ENCODE measurements at places on chromosomes 1 and 21.

DNA sequence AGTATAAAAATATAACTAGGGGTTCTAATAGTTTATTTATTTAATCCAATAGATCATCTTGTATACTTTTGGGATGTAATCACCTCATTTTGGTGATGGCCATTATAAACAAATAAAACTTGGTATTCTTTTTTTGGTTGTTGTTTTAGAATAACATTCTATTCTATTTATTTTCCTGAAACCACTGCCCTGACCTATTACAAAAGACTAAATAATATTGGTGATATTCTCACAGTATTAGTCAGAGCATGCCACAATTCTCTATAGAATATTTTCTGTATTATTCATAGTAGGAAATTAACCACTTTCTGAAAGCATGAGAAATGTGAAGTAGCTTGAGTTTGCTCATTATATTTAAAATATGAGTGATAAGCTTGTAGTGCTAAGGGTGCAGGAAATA is 54.1 kb upstream of the LRRC7 start:
- no peak for DNase-seq

DNA sequence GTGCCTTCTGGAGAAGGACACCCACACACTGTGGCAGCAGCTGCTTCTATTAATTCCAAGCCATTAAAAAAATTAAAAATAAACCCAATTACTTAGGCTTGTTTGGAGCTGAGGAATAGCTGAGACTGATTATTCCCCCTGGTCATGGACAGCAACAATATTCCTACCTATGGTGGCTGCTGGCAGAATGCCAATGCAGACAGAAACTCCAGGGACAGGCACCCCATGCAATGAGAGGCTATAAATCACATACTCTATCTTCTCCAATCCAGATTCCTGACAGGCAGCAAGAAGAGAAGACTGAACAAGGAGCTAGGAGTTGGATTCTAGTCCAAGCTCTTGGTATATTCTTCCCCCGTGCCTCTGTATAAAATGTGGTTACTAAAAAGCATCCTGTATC is 275.4 kb upstream of the BEND5 start:
- no peak for DNase-seq

DNA sequence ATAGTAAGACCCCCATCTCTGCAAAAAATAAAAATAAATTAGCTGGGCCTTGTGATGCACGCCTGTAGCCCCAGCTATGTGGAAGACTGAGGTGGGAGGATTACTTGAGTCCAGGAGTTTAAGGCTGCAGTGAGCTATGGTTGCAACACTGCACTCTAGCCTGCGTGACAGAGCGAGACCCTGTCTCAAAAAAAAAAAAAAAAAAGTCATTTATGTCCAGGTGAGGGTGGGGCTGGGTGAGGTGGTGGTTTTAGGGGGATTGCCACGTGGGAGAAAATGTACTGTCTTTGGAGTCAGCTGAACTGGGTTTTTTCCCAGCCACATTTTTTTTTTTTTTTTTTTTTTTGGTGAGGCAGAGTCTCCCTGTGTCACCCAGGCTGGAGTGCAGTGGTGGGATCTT is 6.7 kb downstream of the PIK3CD start:
- no peak for DNase-seq

DNA sequence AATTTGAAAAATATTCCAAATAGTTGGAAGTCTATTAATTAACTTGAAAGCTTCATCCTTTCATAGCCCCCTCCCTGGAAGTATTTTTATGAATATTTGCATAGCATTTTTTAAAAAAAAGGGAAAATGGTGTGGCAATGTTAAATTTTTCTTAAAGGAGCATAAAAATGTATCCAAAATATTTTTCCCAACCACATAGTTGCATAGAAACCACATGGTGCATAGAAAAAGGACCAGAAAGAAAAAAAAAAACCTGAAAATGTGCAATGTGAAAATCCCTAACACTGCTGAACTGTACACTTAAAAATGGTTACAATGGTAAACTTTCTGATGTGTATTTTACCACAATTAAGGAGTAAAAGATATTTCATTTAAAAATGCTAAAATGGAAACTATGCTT is 8.0 kb downstream of the C1orf167 start:
- DNase-seq = no peak

DNA sequence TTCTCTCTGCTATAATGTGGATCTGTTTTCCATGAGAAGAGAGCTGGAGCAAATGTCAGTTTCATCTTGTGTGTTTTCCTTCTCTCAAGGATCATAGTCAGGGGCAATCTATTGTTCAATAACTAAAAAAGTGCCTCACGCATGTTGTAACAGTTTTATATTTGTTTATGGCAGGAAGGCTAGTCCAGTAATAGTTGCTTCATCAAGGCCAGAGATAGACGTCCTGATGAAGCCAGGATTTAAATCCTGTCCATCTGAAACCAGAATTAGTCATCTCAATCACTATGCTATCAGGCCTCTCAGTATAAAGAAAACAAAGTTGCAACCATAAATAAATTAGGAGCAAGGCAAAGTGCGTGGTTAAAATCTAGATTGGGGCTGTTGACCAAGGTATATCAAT is 30.2 kb upstream of the DUSP10 start:
- DNase-seq = no peak

GRCh38 chr1:29397981-29398380 is 161.7 kb downstream of the PTPRU start:
- DNase-seq = no peak

DNA sequence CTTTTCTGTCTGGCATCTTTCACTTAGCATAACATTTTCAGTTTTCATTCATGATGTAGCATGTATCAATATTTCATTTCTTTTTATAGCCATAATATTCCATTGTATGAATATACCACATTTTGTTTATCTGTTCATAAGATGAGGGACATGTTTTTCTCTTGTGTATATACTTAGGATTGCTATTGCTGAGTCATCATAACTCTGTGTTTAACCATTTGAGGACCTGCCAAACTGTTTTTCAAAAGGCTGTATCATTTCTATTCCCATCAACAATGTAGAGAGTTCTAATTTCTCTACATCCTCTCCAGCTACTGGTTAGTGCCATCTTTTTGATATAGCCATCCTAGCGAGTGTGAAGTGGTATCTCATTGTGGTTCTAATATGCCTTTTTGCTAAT is 26.2 kb downstream of the MPZL1 start:
- no peak for DNase-seq

- DNase-seq = no peak
Observed at GRCh38 chr1:50048791-50049190, 25.0 kb upstream of the AGBL4 start.

DNA sequence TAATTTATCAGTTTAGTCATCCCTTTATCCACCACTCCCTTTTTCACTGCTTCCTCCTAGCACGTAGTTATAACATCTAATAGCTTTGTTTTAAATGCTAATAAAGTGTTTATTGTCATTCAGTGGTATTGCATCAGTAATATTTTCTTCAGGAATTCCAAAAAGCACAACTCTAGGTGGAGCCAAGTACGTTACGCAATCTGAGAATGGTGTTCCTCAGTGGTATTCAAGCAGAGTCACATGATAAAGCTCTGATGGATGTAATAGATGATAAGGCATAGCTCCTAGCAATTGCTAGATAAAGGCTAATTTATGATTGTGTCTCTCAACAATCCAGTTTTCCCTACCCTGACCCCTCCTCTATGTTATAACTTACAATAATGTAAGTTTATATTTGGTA is 494.6 kb upstream of the ADGRL4 start:
- DNase-seq = no peak

GRCh38 chr21:37571442-37571841 is 204.9 kb downstream of the DYRK1A start:
- no peak for DNase-seq

- peak; percentile 14 for DNase-seq
Observed at GRCh38 chr1:243849421-243850201, 432 bp downstream of the AKT3 start.

GRCh38 chr1:84836145-84836544 is 56.9 kb downstream of the LPAR3 start:
- no peak for DNase-seq

DNA sequence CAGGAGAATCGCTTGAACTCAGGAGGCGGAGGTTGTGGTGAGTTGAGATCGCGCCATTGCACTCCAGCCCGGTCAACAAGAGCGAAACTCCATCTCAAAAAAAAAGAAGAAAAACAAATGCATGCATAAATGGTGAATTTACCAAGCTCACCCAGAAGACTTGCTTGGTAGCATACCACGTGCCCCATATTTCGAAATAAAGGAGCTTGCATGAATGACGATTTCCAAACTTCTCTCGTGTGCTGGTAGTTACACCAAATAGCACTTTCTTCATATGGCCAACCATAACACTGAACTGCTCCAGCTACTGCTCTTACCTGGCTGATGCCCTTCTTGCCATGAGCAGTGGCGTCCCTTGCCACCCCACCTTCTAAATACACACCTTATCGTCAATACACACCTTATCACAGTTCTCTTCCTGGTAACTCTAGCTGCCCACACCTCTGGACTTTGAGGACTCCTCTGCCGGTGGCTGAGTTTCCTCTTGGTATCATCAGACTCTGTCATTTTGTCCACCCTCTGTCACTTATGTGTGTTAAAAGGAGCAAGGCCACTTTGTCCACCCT is 2.8 kb downstream of the DOP1B start:
- DNase-seq = no peak

GRCh38 chr1:31335007-31335406 is 37.9 kb downstream of the FABP3 start:
- peak; percentile 18 for DNase-seq

DNA sequence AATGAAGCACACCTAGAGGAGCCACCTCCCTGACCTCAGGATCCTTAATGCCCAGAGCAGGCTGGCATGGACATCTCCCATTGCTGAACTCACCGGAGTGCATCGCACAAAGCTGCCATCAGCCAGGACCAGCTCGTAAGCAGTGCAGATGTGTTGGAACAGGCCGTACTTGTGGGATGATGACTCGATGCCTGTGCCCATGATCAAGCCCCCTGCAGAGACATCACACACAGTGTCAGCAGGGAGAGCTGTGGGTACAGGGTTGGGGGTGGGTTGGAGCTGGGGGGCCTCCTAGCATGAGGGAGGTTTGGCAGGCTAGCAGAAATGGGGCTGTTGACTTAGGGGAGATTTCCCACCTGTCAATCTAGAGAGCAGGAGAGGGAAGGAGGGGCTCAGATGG is 12.0 kb downstream of the DHCR24 start:
- no peak for DNase-seq

GRCh38 chr1:12208271-12208670 is 21.6 kb upstream of the VPS13D start:
- no peak for DNase-seq

DNA sequence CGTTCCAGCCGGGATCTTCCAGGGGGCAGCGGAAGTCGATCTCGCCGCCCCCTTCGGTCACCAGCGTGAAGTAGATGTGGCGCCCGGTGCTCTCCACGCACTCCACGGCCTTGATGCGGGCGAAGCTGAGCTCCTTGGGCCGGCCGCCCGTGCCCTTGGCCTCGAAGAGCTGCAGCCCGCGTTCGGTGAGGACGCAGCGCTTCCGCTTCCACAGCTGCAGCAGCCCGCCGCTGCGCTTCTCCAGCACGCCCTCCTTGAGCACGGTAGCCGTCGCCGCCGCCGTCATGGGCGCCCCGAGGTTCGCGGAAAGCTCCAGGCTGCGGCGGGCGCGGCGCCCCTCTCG is 516 bp downstream of the PHLDA3 start:
- no peak for DNase-seq

- no peak for DNase-seq
Observed at GRCh38 chr1:40059960-40060750, 19.6 kb downstream of the CAP1 start.

- DNase-seq = peak; percentile 36
Observed at GRCh38 chr21:14531757-14532316, 14.3 kb downstream of the SAMSN1 start.

- no peak for DNase-seq
Observed at GRCh38 chr1:18144916-18145647, 37.5 kb downstream of the IGSF21 start.

DNA sequence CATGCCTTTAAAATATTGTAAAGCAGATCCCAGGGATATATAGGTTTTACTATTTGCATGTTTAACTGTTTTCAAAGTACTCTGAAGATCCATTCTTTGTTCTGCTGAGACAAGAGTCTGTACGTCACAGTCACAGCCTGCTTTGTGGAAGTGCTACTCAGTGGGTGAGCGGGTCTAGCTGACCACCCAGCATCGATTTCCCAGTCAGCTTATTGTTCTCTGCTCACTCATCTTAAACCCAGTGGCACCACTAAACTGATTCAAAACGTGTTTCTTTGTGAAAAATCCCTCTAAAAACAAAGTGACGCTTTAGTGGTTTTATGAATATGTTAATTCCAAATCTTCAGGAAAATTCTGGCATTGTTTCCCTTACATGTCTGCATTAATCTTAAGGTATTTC is 12.4 kb downstream of the PLPP3 start:
- DNase-seq = no peak

- no peak for DNase-seq
Observed at GRCh38 chr1:58855274-58856165, 71.7 kb upstream of the JUN start.

- DNase-seq = no peak
Observed at GRCh38 chr1:65036570-65037051, 70.3 kb upstream of the JAK1 start.

GRCh38 chr1:41230656-41231055 is 11.4 kb downstream of the SCMH1 start:
- no peak for DNase-seq

GRCh38 chr1:230823931-230824381 is 44.4 kb downstream of the C1orf198 start:
- no peak for DNase-seq

DNA sequence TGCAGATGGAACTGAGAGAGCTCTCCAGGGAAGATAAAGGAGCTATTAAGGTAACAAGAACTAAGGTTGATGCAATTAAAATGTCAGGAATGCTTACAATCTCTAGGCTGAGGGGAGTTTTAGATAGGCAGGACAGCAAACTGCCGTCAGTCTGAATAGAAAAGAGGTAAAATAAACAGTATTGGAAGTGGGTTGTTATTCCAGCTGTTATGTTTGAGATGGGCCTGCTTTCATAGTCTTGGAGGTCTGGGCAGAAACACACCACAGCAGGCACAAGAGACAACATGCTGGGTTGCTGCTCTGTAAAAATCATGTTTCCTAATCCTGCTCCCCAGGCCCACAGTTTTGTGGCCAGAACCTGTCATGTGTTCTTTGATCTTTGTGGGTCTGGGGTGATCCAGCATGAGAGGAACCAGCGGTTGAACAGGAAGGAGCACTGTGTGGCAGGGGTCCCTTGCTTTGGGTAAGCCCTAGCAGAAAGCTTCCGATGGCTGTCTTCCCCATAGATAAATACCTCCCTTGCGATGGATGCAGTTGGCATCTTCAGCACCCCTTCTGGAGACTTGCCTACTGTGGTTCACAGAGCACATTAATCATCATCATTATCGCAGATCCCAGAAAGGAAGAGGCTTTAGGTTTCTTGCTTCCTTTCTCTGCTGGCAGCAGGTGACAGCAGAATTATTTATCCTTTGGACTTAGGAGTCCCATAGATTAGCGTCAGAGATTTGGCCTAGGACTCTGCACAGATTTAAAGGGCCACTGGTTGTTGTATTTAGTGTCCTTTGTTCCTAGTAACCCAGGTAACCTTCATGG is 97.1 kb downstream of the AK5 start:
- no peak for DNase-seq

GRCh38 chr1:207833956-207834660 is 76.8 kb downstream of the CD34 start:
- no peak for DNase-seq

- no peak for DNase-seq
Observed at GRCh38 chr1:94801919-94802546, 18.1 kb upstream of the SLC44A3 start.

GRCh38 chr1:96660051-96660450 is 61.5 kb upstream of the PTBP2 start:
- DNase-seq = no peak

Measured in right renal pelvis (tissue), 4 donors.